ENCODE measurements at places on chromosomes 2 and 18. TPM values are rescaled to one million over a fixed set of nuclear protein-coding genes. Genes with fewer than 3 reads are reported as not detected.

MDH1B gene
- total RNA-seq, result 0.33 TPM

C1QL2 gene
- total RNA-seq, result not detected

SLC5A7 gene
- not detected for total RNA-seq

ABCG5 gene
- total RNA-seq, result not detected

ANKAR gene
- total RNA-seq, result 7.9 TPM

ADGRF3 gene
- under 0.01 TPM for total RNA-seq

C2orf80 gene
- not detected for total RNA-seq

VSNL1 gene
- total RNA-seq, result not detected

PKP4 gene
- total RNA-seq, result 58.8 TPM

ELOA2 gene
- not detected for total RNA-seq

LRRC30 gene
- total RNA-seq, result not detected

CD8B gene
- not detected for total RNA-seq
